ENCODE measurements at places on chromosomes 12 and 14.

GRCh38 chr14:33165926-33166289, 227.2 kb downstream of the NPAS3 start:
- no peak for DNase-seq

DNA sequence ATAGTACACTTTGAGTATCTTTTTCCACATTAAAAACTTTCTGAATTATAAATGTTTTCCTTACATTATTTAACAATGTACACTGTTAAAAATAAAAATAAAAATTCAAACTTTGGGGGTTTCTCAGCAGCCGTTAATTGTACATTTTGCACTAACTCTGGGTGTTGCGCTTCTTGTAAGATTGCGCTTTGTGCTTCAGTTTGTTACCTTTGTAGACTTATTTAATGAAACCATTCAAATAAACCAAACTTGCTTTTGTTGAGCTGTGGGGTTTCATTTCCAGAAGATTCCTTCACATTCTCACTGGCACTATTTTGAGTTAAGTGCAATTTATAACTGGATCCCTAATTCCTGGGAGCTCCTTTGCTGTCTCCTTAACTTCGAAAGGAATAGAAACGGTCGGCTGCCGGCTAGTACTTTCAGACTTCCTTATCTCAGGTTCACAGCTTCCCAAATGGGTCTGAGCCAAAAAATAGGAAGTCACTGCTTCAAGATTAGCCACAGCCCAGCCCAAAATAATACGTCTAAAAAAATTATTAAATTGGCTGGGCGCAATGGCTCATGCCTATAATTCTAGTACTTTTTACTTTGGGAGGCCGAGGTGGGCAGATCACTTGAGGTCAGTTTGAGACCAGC, 38.2 kb downstream of the RAD52 start:
- no peak for DNase-seq

GRCh38 chr12:100267603-100268281, 765 bp downstream of the SCYL2 start:
- DNase-seq: peak; percentile 31

DNA sequence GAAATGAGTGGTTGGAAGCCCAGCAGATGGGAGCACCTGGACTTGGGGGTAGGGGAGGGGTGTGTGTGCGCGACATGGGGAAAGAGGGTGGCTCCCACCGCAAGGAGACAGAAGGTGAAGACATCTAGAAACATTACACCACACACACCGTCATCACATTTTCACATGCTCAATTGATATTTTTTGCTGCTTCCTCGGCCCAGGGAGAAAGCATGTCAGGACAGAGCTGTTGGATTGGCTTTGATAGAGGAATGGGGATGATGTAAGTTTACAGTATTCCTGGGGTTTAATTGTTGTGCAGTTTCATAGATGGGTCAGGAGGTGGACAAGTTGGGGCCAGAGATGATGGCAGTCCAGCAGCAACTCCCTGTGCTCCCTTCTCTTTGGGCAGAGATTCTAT, 9.2 kb downstream of the GABARAPL1 start:
- DNase-seq: no peak

- peak; percentile 59 for DNase-seq
Measured at GRCh38 chr12:127162902-127163301, 1104.1 kb upstream of the TMEM132C start.

- peak; percentile 29 for DNase-seq
Measured at GRCh38 chr14:96852823-96853422, 55.7 kb downstream of the VRK1 start.

GRCh38 chr14:91987192-91987591, 39.7 kb upstream of the FBLN5 start:
- no peak for DNase-seq

DNA sequence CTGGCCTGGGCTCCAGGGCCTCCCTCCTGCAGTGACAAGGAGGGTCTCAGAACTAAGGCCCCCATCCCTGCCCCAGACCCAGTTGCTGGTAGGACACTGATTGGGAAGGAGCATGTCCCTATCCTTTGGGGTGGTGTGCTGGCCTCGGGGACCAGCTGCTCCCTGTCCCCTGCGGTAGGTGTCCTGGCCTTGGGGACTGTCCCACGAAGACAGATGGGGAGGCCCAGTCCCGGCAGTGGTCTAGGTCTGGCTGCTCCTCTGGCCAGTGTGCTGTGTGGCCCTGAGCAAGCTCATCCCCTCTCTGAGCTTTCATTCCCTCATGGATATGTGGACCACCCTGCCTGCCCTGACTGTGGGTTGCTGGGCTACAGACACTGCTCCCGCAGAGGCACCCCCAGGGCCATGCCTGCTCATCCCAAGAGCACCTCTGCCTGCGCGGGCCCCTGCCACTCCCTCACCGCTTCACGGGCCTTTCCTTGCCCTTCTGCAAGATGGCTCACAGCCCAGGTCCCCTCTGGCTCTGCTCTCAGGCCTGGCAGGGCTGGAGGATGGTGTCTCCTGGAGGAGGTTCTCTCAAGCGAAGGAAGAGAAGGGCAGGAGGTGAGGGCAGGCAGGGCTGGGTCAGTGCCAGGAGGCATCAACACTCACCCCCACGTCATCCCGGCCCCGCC, 12.5 kb downstream of the AHNAK2 start:
- no peak for DNase-seq

GRCh38 chr12:47841501-47841900, 21.8 kb upstream of the HDAC7 start:
- DNase-seq: no peak

- DNase-seq: no peak
Measured at GRCh38 chr12:94819011-94819410, 168.7 kb upstream of the TMCC3 start.

- no peak for DNase-seq
Measured at GRCh38 chr12:59084511-59085375, 164.4 kb upstream of the LRIG3 start.

GRCh38 chr14:23171222-23171975, 12.1 kb downstream of the SLC7A8 start:
- no peak for DNase-seq

GRCh38 chr14:91294153-91294552, 49.6 kb upstream of the GPR68 start:
- no peak for DNase-seq

DNA sequence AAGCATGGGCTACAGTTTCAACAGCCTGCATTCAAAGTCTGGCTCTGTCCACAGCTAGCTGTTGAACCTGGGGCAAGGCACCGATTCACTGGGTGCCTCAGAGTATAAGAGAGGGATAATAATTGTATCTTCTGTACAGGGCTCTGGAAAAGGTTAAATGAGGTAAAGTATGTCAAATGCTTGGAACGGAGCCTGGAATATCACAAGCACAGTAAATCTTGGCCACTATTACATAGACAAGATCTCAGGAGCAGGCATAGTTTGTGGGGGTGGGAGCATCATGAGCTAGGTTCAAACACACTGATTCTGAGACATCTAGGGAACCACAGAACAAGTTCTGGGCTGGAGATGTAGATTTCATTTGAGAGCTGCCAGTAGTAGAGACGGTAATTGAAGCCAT, 203.7 kb upstream of the NUDT4 start:
- DNase-seq: no peak

DNA sequence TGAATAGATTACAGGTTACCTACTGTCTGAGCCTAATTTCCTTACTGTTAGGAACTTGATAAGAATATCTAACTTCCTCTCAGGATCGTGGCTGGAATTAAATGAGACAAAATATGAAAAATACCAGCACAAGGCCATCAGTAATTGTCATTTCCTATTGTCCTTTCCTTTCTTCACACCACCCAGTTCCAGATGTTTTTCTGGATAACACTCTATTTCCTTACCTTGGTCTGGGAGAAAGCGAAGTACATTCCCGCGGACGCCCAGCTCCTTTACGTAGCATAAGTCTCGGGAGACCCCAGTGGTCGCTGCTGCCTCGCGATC, 376 bp downstream of the GDF3 start:
- DNase-seq: no peak

DNA sequence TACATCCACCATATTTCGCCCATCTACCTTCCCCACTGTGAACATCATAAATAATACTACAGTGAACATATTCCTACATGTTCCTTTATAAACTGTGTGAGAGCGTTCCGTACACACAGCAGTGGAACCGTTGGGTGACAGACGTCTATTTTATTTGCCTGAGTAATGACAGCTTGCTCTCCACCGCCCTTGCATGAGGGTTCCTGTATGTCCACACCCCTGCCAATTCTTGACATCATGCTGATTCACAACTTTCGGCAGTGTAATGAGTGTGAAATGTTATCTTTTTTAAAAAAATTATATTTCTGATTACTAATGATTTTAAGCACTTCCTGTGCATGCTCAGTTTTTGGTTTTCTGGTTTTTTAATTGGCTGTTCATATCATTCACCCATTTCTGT, 4.3 kb upstream of the RAD52 start:
- no peak for DNase-seq

DNA sequence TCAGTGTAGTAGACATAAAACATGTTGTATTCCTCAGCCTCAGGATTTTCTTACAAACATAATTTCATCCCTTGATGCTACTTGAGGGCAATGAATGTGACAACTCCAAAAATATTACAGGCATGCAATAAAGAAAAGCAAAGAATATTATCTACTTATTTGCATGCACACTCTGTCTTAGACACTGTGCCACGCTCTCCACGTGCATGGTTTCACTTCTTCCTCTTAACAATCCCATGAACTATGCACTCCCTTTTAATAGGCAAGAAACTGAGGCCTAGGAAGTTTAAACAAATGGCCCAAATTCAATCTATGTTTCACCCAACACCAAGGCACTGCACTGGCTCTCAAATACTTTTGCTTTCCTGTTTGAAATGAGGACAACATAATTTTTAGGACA, 1.8 kb upstream of the PAH start:
- DNase-seq: no peak

DNA sequence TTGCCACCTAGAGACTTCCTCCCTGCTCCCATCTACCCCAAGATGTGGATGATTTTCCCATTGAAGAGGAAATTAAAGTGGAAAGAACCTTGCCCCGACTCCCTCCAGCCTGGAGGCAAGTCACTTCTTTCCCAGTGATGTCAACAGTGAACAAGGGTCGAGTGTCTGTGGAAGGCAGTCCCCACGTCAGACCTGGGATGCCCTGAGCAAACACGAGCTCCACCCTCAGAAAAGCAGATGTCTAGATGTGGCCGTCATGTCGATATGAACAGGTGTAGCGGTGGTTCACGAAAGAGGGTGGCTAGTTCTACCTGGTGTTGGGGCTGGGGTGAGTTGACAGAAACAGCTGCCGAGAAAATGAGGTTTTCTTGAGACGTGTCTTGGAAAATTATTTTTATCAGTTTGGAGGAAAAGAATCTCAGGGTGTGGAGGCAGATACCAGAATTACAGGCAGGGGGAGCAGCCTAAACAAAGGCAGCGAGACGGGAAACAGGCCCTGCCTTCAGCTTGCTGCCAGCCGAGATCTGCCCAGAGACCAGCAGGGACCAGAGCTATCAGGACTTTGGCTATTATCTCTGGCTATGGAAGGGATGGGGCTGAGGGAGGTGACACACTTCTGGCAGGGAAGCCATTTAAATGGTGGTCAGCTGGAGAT, 25.9 kb downstream of the SYNDIG1L start:
- DNase-seq: no peak

- no peak for DNase-seq
Measured at GRCh38 chr12:123111498-123112165, 39.3 kb downstream of the PITPNM2 start.

GRCh38 chr14:51638071-51638944, 13.4 kb upstream of the FRMD6 start:
- no peak for DNase-seq

DNA sequence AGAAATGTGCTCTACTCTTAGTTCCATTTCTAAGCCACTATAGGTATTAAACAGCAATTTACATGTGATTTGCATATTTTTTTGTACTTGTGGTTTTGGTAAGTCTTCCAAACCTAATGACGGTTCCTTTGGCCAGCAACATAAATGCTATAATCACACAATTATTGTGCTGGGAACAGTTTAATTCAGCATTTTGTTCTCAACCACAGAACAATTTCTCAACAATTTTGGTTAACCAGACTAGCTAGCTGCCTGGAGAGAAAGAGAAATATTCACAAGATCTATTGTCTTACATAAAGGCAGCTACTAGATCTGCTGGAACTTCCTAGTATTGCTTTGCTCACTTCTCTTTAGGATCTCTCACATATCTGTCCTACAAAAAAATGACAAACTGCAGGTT, 265.3 kb downstream of the SOX5 start:
- DNase-seq: no peak

DNA sequence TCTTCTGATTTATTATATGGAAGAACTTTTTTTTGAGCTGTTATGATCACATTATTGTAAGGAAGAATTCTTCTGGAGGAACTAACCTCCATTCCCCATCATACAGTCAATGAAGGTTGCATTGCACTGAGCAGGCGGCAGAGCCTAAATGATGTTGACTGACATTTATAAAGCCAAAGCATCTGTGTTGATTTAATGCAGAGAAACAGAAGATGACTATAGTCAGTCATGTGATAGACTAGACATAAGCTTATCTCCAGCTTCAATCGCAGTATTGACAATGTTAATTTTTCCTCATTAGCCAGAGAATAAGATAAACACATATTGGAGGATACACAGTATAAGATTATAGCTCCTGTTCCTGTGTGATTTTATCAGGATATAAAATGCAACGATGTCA, 82.0 kb downstream of the PRICKLE1 start:
- DNase-seq: no peak

- DNase-seq: peak; percentile 62
Measured at GRCh38 chr12:46071769-46072624, 81.6 kb upstream of the SCAF11 start.

DNA sequence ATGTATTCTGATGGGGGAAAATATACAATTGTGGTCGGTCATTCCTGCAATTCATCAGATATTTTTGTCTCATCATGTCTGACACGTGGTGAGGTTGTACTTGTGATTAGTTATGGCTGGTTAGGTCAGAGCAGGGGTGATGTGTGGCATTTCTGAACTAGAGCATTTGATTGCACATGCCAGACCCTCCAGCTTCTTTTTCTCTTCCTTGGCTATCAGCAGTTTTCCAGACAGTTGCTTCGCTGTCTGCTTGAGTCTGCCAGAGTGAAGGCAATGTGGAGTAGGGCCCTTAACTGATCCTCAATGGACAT, 25.9 kb downstream of the TMEM117 start:
- no peak for DNase-seq

- no peak for DNase-seq
Measured at GRCh38 chr12:127760357-127760756, 506.6 kb upstream of the TMEM132C start.

DNA sequence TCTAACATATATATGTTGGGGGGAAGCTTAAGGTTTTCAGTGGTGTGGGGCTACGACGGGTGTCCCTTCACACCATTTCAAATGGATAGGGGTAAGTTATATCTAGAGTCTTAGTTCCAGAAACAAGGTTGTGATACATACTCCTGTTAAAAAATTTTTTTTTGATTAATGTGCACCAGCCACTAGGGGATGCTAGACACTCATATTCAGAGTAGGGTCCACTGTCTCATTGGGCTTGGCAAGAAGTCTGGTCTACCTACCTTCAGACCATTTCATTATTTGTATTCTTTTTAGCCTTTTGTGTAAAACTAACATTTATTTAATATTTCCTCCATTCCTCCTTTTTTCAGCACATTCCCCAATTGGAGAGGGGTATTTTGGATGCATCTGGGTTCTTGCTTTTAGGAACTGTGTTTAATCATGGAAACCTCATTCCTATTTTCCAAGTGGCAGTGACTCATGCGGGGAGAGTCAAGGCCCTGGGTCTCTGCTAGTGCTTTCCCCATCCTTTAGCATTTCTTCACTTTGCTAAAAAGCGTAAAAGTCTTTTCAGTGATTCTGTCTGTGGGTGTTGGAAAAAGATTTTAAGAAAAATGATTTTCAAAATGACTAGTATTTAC, 33.4 kb downstream of the ANO4 start:
- DNase-seq: no peak

Data from CD4-positive, alpha-beta T cell treated with Interleukin-12 subunit alpha and Interleukin-12 subunit beta, for 1 hour (primary cell).